Activated B cell treated with CpG ODN at 0.5 μM for 24 hours (primary cell): ENCODE measurements at places on chromosomes 2 and 18. TPM values are rescaled to one million over a fixed set of nuclear protein-coding genes. Genes with fewer than 3 reads are reported as not detected.

DAW1 gene
- total RNA-seq: not detected in 2 replicates

HOXD10 gene
- not detected in 2 replicates for total RNA-seq

RAB27B gene
- 0.17 and 0.64 TPM in 2 replicates for total RNA-seq

ERLEC1 gene
- total RNA-seq: 16.8 and 18.2 TPM in 2 replicates

MPP4 gene
- total RNA-seq: not detected in 2 replicates

PIKFYVE gene
- total RNA-seq: 92.2 and 106 TPM in 2 replicates

AGXT gene
- total RNA-seq: not detected in 2 replicates

CHST10 gene
- total RNA-seq: 19.8 and 21.0 TPM in 2 replicates

STAT4 gene
- total RNA-seq: 15.1 and 16.5 TPM in 2 replicates

CABYR gene
- total RNA-seq: 2.7 and 2.8 TPM in 2 replicates

GPC1 gene
- 1.1 and 1.9 TPM in 2 replicates for total RNA-seq

CCDC148 gene
- total RNA-seq: not detected in 2 replicates

LINC00305 gene
- total RNA-seq: not detected in 2 replicates

SCN2A gene
- 0.16 TPM in 1 of 2 replicates, not detected in the other for total RNA-seq

EVX2 gene
- total RNA-seq: not detected in 2 replicates

CRACDL gene
- total RNA-seq: not detected in 2 replicates

CRYBA2 gene
- not detected in 2 replicates for total RNA-seq

TGFA gene
- total RNA-seq: 0.31 and 0.51 TPM in 2 replicates

NHEJ1 gene
- 19.1 and 25.0 TPM in 2 replicates for total RNA-seq

UGT1A10 gene
- not detected in 2 replicates for total RNA-seq

FTCDNL1 gene
- 1.4 and 1.5 TPM in 2 replicates for total RNA-seq

ZC3H6 gene
- 7.0 and 7.3 TPM in 2 replicates for total RNA-seq

FAM124B gene
- 0.29 TPM in 1 of 2 replicates, not detected in the other for total RNA-seq

FAM237A gene
- total RNA-seq: not detected in 2 replicates
